ENCODE measurements at places on chromosomes 2 and 18.

DNA sequence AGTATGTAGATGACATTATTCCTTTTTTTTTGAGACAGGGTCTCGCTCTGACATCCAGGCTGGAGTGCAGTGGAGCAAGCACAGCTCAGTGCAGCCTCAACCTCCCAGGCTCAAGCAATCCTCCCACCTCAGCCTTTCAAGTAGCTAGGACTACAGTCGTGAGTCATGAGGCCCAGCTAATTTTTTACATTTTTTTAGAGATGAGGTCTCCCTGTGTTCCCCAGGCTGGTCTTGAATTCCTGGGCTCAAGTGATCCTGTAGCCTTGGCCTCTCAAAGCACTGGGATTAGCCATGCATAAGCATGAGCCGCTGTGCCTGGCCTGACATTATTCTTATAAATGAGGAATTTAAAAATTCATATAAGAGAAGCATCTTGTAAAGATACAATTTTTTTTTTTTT, 86.9 kb downstream of the FAM117B start:
- no peak for DNase-seq

DNA sequence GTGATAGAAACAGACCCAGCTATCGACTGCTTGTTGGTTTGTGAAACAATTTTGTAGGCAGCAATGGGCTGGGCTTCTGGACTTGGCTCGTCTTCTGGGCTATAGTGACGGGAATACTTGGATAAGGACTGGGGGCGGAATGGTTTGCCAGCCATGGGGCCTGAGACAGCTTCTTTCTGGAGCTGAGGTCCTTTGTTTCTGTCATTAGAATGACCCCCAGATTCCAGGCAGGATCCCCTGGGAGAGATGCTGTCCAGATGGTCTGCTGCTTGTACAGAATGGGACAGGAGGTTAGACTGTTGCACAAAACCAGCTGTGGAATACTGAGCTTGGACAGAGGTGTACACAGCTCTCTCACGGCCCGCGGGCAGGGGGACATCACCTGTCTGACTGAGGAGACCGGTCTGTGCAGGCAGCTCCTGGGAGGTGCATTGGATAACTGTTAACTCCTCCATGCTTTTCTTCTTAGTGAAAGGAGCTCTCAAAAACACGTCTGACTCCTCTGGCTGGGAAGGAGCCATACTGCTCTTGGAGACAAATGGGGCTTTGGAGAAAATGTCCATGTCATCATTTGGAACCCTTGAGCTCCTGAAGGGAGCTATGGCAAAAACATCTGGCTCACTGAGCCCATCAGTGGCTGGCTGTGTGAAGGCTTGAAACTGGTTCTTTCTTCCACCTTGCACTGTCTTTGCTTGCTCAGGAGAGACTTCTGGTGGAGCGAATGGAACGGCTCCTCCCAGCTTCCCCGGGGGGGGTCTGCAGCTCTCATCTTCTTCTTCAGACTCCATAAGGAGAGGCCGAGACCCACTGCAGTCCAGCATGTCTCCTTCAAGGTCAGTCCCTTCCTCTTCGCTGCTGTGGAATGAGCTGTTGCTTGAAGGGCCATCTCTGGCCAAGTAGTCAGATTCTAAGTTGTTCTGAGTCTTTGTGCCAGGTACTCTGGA, 28.6 kb upstream of the NFU1 start:
- no peak for DNase-seq

DNA sequence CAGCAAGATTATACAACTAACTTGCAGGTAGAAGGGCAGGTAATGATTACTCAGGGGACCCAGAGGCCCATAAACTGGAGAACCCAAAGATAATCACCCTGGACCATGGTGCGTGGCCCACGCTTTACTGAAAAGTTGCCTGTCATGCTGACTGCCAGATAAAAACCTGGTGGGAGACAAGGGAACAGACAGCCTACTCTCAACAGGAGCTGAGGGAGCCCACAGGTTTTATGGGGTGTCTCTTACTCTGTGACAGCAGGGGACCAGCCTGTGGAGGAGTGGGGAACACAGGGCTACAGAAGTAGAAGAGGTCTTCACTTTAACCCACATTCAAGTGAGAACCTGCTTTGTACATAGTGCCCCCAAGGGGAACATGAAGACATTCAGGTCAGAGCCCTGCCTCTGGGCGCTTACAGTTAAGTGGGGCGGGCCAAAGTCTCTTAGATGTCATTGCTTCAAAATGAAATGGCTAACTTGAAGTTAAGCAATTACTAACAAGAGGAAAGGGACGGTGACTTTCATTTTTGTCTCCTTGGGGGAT, 60.4 kb downstream of the DHRS9 start:
- DNase-seq: no peak

DNA sequence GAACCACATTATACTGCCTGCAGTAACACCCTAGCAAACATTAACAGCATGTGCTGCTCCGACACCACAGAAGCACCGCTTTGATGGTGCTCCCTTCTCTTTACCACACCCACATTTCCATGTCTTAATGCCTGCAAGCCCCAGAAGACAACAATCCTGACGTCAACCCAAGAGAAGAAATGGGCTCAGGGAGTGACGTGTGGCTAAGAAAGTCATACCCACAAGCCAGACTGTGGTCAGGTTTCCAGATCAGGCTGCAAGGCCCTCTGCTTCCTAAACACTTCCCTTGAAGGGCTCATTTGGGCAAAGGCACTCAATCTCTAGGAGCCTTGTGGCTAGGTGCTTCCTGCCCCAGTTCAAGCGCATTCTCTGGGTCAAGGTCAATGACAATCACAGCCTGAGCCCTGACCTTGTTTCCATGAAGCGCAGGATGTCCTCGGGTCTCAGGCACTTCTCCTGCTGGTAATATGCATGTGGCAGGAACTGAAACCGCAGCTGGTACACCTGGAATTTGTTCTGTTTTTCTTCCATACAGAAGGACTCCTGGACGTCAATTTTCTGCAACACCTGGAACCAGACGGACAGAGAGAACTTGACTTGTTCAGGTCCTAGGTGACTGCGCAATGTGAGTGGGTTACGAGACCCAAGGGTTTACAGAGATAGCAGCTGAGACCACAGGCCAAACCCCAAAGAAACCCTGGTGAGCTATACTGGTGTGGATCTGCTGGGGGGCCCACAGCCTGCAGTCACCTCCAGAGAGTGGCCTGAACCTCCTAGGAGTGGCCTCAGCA, 67.2 kb downstream of the POLR1A start:
- no peak for DNase-seq

- DNase-seq: no peak
Measured at GRCh38 chr2:182664212-182664611, 51.8 kb upstream of the DNAJC10 start.
